ENCODE measurements at places on chromosomes 12 and 14.

DNA sequence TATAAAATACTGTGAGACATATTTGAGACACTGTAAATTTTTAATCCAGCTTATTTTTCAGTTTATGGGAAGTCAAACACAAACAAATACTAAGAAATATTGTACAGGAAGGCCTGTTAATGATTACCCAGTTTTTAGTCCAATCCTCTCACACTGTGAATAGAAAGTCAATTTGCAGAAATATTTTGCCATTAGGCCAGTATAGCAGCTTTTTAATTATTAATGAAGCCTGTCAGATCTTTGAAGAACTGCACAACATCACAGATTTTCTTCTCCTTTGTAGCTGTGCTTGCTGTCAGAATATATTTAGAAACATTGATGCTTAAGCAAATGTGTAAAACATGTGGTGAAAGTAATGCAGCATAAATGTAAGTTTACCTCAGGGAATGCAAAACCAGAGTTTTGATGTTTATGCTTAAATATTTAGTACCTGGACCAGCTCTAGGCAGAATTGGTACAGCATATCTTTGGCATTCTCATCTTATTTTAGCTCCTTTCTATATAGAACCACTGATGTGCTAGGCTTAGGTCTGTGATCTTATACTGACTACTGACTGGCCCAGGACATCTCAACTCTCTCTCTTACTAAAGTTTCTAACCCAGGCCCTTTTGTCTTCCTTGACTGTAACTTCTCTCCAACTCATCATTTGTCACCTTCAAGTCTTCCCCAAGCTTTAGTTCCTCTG is 230.8 kb upstream of the NAV3 start:
- DNase-seq: no peak

DNA sequence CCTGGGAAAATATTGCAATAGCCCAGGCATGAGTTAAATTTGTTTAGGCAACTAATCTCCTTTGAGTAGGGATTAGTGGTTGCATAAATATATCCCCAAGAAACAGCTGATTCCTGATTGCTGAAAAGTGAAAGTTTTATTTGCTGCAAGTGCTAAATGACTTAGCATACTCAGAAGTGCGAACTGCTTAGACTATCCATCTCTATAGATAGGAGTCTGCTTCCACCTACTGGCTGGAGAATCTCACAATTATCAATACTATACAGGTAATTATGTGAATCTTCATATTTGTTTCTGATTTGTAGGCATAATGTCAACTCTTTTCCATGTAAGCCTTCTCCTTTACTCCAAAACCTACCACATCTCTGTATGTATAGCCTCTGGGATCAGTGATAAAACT is 12.0 kb upstream of the SLCO1B3 start:
- DNase-seq: no peak

- DNase-seq: peak; percentile 68
Observed at GRCh38 chr12:111598637-111599452, at the start of gene ATXN2. Gene ATXN2 (minus strand): TSS chr12:111599315. CDS start chr12:111599034, 281 bp downstream.

DNA sequence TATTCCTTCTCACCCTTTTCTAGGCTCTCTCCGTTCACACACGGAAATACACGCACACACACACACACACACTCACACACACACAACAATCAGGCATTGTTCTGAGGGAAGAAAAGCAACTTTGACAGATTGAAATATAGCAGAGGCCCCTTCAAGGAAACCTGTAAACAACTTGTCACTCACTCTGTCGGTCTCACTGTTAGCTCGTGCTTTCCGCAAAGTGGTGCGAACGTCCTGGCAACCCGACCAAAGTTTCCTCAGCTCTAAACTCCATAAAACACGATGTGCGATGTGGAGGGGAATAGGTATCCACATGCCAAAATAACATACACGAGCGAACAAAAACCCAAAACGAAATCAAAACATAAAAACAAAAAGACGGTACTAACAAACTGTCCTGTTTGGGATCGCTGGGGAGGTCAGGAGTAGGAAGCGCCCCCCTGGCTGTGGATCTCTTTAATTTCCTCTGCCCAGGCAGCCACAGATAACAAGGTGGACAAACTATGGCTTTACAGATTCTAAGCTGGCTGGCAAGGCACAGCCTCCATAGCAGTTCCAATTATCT is 822 bp upstream of the SOX5 start:
- no peak for DNase-seq

DNA sequence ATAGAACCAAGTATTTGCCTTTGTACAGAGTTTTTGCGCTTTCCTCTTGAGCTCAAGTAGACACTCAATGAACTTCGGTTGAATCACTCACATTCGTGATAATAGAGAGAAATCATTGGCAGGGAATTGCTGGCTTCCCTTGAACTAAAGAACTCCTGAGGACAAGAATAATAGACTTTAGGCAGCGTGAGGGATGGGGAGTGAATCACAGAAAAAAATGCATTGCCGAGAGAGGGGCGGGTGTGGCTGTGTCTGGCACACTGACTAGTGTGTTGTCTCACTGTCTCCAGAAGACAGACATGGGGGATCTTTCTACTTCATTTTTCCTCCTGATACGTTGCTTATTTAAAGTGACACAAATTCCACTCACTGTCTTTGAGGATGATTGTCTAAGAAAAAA is 805.2 kb downstream of the BCL11B start:
- DNase-seq: no peak
